ENCODE measurements at places on chromosomes 7 and 10. TPM values are rescaled to one million over a fixed set of nuclear protein-coding genes. Genes with fewer than 3 reads are reported as not detected.
A peak's percentile ranks its signal among the peaks of the same experiment; 100 is the strongest.

DNA sequence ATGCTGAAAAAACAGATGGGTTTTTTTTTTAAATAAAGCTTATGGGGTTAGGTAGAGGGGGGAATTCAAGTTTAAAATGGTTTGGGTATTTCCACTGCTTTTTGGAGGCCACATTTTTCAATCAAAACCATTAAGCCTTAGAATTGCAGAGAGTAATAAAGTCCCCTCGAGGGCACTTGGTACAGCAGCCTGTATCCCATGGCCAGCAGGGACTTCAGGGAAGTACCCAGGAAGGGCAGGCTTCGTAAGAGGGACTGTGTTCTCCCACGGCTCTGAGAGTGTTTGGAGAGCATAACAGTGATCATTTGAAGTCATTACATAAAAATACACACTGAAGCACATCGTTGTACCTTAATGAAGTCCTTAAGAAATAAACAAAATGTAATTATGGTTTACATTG lies 432.7 kb downstream of the DPP6 start:
- DNase-seq, result no peak

GRCh38 chr10:24897326-24897926 lies 55.0 kb downstream of the PRTFDC1 start:
- peak; percentile 66 for DNase-seq

- DNase-seq, result no peak
These were observed 393.2 kb upstream of the PODXL start for GRCh38 chr7:131949659-131950058.

DNA sequence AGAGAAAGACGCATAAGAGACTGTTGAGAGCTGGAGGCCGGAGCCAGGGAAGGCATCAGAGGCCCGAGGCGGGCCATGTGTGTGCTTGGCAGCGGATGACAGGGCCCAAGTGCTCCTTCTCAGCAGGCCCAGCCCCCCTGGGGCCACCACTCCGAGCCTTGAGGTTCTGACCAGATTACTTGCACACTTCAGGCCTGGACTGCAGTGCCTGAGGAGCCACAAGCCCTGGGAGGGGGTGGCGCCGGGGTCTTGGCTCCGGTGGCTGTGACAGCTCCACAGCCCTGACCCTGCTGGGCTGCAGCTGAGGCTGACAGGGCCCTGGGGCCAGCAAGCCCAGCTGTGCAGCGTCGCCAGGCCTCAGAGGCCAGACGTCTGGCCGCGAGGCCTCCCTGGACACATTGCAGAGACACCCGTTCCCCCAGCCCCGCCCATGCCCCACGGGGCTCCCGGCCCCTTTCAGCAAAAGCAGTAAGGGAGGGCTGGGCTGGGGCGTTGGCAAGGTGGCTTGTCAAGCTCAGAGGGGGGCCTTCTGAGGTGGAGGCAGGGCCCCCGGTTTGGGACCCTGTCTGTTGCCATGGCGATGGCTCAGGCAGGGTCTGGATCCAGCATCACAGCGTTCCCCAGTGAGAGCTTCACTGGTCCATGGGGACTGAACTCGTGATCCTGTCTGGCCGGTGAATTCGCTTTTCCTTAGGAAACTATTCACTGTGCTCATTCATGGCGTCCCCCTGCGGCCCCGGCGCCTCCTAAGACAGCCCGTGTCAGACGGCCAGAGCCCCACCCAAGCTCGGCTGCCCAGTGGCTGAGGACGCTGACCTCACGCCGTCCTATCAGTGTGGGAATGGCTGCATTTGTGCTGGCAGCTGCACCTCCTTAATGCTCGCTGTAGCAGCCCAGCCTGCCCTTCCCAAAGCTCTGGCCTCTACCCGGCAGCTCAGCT lies 5.7 kb downstream of the ELN start:
- no peak for DNase-seq

DNA sequence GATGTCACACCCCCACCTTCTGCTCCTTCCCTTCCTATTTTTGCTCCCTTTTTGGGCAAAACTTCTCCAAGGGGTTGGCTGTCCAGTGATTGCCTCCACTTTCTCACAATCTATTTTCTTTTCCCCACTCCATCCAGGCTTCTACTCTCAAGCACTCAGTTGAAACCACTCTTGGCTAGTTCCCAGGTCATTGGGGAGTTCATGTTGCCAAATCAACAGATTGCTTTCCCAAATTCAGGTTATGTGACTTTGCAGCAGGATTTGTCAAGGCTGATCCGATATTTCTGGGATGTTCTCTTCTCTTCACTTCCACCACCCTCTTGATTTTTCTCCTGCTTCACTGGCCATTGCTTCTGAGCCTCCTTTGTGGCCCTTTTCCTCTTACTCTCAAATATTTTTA lies 258.7 kb upstream of the SLC26A5 start:
- DNase-seq, result no peak

DNA sequence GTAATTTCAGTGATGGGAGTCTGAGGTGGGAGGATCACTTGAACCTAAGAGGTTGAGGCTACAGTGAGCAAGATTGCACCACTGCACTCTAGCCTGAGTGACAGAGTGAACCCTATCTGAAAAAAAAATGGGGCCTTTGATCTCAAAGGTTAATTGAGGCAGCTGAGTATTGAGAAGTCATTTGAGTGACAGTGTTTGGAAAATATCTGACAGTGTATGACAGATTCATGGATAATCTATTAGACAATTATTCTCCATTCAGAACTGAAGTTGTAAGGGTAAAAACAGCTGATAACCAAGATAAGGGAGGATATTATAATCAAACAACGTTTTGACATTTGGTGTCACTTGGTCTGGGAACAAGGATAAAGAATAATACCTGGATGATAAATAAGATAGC lies 50.9 kb upstream of the CD36 start:
- no peak for DNase-seq

- DNase-seq, result no peak
These were observed 6.5 kb upstream of the MET start for GRCh38 chr7:116665332-116665996.

- DNase-seq, result no peak
These were observed 131.0 kb upstream of the ZNF804B start for GRCh38 chr7:88628363-88629085.

GRCh38 chr10:97574374-97575126 lies 2.0 kb downstream of the ANKRD2 start:
- DNase-seq, result peak; percentile 60

DNA sequence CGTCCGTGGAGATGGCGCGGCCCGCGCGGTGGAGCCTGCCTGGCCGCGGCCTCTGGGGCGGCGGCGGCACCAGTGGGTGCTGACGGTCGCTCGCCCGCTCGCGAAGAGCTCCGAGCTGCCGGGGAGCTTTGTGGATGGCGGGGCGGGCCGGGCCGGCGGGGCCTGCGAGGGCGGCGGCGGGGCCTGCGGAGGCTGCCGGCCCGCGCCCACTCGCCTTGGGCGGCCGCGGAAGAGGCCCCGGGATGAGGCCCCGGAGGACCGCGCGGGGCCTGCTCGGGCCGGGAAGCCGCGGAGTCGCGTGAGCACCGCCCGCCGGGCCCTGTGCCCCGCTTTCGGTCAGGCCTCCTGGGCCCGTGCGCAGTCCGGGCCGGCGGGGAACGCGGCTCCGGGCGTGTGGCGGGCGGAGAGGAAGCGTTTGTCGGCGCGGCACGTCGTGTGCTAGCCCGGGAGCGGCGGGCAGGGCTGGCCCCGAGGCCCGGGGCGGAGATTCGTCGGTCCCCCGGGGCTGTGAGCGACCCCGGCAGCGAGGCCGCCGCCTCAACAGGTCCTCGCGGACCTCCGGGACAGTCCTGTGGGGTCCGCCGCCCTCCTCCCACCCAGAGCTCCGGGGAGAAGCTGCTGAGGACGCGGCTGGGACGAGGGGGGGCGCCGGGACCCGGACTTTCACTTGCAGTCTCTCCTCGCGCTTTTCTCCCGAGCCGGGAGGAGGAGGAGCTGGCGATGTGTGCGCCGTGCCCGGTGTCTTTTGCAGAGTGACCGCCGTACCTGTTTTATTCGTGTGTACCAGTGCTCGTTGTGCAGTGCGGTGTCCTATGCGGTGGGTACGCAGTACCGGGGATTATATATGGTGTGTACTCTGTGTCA lies 578 bp downstream of the ZMYND11 start:
- peak; percentile 73 for DNase-seq

GRCh38 chr10:45409782-45410181 lies 35.8 kb downstream of the ALOX5 start:
- no peak for DNase-seq

- no peak for DNase-seq
These were observed 82.3 kb downstream of the ZNF503 start for GRCh38 chr10:75319274-75319673.

DNA sequence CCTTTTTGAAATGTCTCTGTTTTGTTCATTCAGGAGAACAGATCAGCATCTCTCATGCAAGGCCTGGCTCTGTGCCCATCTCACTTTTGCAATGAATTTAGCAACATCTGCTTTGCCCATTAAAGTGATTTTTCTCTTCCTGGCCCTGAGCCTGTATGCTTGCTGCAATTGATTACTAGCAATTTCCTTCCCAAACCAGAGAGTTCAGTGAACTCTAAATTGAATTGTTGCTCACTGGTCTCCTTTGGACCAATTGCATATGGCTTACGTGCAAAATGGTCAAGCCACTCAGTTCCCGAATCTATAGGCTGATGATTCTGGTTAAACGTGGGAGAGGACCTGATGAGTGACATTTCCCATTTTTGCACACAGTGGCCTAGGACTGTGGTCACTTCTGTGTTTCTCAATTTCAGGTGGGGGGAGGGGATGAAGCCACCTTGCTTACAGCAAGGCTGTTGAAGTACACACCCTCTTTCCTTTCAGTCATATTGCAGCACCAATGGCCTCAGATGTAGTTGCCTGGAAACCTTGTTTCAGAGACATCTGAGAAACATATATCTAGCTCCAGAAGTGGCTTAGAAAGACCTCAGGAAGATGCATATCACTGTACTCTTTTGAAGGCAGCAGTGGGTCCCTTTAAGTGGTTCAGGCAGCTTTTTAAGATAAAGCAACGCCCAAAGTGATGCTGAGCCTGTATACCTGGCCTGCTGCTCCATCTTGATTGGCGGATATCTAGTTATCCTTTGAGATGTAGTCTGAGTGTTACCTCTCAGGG lies 201.4 kb downstream of the PTEN start:
- DNase-seq, result peak; percentile 23

DNA sequence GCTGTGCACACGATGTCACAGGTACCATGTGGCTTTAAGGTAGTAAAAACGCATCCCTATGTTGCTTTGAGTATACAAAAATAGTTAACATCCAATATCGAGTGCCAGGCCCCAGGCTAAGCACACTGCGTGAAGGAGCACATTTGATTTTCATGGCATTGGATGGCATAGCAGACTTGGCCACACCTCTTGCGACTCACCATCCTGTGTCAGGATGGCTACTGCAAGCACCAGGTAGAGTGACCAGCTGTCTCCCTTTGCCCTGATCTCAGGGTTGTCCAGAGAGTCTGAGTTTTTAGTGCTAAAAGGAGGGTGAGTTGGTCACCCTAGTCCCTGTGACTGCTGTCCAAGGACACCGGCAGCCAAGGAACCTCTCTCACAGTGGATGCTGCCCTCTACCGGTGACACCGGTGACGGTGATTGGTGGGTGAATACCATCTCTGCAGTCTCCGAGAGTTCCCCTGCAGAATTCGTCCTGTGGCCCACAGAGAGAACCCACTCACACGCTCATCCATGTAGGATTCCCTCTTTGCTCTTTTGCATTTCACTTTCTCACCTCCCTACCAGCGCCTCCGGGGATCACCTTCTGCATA lies 76.1 kb downstream of the BICC1 start:
- no peak for DNase-seq

DNA sequence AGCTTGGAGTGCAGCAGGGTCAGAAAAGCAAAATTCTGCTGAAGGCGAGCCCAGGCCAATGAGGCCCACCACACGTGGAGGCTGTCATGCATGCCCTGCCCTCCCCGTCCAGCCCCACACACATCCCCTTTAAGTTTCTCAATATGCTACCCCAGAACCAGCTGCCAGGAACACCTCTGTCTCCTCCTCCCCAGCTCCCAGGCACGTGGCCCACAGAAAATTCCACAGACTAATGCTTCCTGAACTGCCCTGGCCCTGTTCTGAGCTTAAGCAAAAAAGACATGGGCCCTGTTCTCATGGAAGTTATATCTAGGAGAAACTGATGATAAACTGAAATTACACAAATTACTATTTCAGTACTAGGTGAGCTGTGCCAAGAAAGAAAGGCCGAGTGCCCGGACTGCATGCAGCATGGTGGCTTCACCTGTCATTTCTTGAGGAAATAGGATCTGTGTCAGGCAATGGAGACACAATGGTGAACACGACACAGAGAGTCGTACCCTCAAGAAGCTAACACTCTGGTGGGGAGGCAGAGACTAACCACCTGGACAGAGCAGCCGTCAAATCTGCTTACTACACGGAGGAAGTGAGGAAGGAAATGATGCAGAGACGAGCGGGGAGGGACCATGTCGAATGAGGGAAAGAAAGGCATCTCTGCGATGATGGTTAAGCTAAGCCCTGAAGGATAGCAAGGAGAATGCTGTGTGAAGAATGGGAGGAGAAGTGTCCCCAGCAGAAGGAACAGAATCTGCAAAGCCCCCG lies 44.5 kb downstream of the PODXL start:
- DNase-seq, result no peak

DNA sequence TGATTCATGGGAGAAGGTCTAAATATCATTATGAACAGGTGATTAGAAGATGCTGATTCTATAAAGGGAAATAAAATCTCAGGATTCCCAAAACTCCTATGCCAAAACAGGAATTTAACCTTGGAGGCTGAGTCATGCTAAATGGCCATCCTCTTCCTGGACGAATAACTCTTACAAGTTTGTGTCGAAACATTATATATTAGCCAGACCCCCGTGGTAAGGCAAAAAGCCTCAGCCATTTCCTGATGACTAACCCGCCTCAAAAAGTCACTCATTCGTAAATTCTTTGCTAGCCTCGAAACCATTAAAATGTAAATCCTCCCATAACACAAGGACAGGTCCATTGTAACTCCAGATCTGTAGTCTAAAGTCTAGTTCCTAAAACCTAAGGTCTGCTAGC lies 32.0 kb downstream of the CUL2 start:
- peak; percentile 84 for DNase-seq

DNA sequence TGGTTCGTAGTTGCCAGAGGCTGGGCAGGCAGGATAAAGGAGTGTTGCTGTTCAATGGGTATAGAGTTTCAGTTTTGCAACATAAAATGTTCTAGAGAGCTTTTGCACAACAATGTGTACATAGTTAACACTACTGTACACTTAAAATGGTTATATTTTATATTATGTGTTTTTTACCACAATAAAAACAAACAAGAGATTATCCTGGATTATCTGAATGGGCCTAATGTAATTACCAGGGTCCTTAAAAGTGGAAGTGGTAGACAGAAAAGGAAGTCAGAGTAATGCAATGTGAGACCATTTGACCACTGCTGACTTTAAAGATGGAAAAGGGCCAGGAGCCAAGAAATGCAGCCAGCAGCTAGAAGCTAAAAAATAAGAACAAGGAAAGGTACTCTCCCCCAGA lies 159.7 kb downstream of the SGMS1 start:
- DNase-seq, result no peak

GRCh38 chr10:79377557-79378382 lies 30.5 kb downstream of the PPIF start:
- DNase-seq, result no peak

- DNase-seq, result no peak
These were observed 114.6 kb downstream of the SRI start for GRCh38 chr7:88105231-88105630.

- DNase-seq, result no peak
These were observed 18.2 kb downstream of the SNX8 start for GRCh38 chr7:2295936-2296620.

The HKDC1 gene
- 0.79 TPM for total RNA-seq

The CALHM1 gene
- not detected for total RNA-seq

The SEC31B gene
- total RNA-seq, result 3.8 TPM

The PIP gene
- not detected for total RNA-seq

The NPSR1 gene
- not detected for total RNA-seq

The EEF1AKMT2 gene
- 32.2 TPM for total RNA-seq

The AMPH gene
- 2.1 TPM for total RNA-seq

The RADIL gene
- total RNA-seq, result 7.6 TPM

The POM121L12 gene
- total RNA-seq, result not detected

The SEMA4G gene
- total RNA-seq, result 9.2 TPM

The GPR37 gene
- 0.42 TPM for total RNA-seq

Data from A673 (cell line).